ENCODE measurements at places on chromosomes 7 and 10. TPM values are rescaled to one million over a fixed set of nuclear protein-coding genes. Genes with fewer than 3 reads are reported as not detected.

The SCART1 gene
- 2.2 TPM for total RNA-seq

The ZNF727 gene
- total RNA-seq, result not detected

The PON1 gene
- 0.78 TPM for total RNA-seq

The NPS gene
- total RNA-seq, result not detected

The MUC12 gene
- 19.2 TPM for total RNA-seq

The NPC1L1 gene
- 0.13 TPM for total RNA-seq

The PDE6C gene
- not detected for total RNA-seq

The APBB1IP gene
- total RNA-seq, result not detected

The FOXI2 gene
- not detected for total RNA-seq

The CSGALNACT2 gene
- total RNA-seq, result 1.3 TPM

The HPS6 gene
- 42.1 TPM for total RNA-seq

The RHOBTB1 gene
- 1.4 TPM for total RNA-seq

The CELF2 gene
- total RNA-seq, result not detected

The TFPI2 gene
- total RNA-seq, result not detected

The HACD1 gene
- total RNA-seq, result 35.8 TPM

The CFAP58 gene
- total RNA-seq, result 0.03 TPM

The RBM20 gene
- total RNA-seq, result 0.13 TPM

The EPHB6 gene
- 45.9 TPM for total RNA-seq

The GIMAP7 gene
- not detected for total RNA-seq

The DRGX gene
- not detected for total RNA-seq

The C10orf143 gene
- 0.91 TPM for total RNA-seq

The PGAM2 gene
- total RNA-seq, result not detected

The HOXA6 gene
- 28.1 TPM for total RNA-seq

The VGF gene
- 0.39 TPM for total RNA-seq

The SFTPA1 gene
- total RNA-seq, result not detected

The PRF1 gene
- total RNA-seq, result not detected

The OIT3 gene
- not detected for total RNA-seq

The SKIDA1 gene
- not detected for total RNA-seq

The INHBA gene
- total RNA-seq, result not detected

The MYO3A gene
- total RNA-seq, result not detected

The TET1 gene
- total RNA-seq, result under 0.01 TPM

The SEMA3E gene
- 5.6 TPM for total RNA-seq

The EBLN1 gene
- total RNA-seq, result not detected

The SRRM3 gene
- not detected for total RNA-seq

The TSPAN13 gene
- total RNA-seq, result 25.9 TPM

The ACSL5 gene
- total RNA-seq, result 133 TPM

The HYAL4 gene
- total RNA-seq, result 0.79 TPM

All from HT-29 (cell line).